ENCODE measurements at places on chromosomes 16 and 17. TPM values are rescaled to one million over a fixed set of nuclear protein-coding genes. Genes with fewer than 3 reads are reported as not detected.

The SPNS2 gene
- 0.38 TPM for total RNA-seq

The SNAI3 gene
- 2.7 TPM for total RNA-seq

GRCh38 chr16:4648917-4649316 is 24.3 kb downstream of the MGRN1 start:
- no peaks in the 10 kb centered on the region for H3K27me3 ChIP-seq
- DNase-seq, result no peak
- peaks cover 27% of the 10 kb centered on the region for H3K4me1 ChIP-seq
- H3K27ac ChIP-seq, result no peak overlapping the region

DNA sequence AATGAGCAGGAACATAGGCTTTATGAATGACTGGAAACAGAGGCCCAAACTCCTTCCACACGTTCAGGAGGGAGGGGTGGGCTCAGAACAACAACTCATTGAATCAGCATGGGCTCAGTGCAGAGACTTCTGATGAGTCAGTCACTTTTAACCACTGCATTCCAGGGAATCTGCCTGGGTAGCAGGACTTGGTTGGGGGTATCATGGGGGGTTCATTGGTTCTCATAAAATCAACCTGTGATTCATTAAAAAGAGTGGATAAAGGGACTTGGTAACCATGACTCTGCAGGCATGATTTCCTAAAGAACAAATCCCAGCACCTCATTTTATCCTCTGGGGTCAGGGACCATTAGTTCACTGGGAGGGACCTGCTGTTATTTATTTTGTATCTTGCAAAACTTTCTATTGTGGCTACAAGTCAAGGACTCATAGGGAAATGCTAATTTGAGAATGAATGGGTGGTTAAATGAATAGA is 13.8 kb downstream of the ITGB3 start:
- no peak overlapping the region for H3K4me3 ChIP-seq
- H3K27me3 ChIP-seq, result no peaks in the 10 kb centered on the region

GRCh38 chr17:65365169-65365568 is 196.3 kb downstream of the AXIN2 start:
- no peak for DNase-seq
- H3K4me3 ChIP-seq, result no peak overlapping the region
- no peaks in the 10 kb centered on the region for H3K4me1 ChIP-seq
- H3K36me3 ChIP-seq, result no peaks in the 10 kb centered on the region
- H3K27ac ChIP-seq, result no peak overlapping the region
- peaks cover 5% of the 10 kb centered on the region for H3K27me3 ChIP-seq

DNA sequence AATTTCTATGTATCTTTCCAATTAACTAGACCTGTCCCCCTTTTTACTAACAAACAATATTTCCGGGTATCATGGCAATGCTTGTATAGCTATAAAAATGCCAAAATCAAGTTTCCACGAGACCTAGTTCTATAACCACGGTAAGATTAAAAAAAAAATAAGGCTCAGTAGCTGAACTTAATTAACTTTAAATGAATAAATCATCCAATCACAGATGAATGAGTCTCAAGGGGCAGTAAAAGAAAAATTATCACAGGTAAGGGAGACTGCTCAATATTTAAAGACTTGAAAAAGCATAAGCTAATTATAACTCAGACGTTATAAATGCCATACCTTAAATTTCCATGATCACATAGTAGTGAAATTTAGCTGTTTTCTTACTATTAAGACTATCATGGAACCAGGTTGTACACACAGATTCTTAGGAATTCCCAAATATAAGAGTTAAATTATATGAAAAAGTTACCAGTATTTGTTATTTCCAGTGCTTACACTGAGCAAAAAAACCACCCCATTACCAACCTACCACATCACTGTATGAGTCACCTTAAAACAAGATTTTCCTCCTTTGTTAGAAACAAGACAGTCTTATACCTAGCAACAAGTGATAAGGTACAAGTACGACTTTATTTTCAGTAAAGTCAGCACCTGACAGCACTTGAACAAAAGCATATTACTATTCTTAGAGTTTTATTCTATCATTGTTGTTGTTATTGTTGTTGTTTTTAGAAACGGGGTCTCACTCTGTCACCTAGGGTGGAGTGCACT is 20.6 kb downstream of the SSH2 start:
- no peak overlapping the region for H3K27ac ChIP-seq
- no peaks in the 10 kb centered on the region for H3K27me3 ChIP-seq
- H3K4me1 ChIP-seq, result peaks cover 24% of the 10 kb centered on the region

DNA sequence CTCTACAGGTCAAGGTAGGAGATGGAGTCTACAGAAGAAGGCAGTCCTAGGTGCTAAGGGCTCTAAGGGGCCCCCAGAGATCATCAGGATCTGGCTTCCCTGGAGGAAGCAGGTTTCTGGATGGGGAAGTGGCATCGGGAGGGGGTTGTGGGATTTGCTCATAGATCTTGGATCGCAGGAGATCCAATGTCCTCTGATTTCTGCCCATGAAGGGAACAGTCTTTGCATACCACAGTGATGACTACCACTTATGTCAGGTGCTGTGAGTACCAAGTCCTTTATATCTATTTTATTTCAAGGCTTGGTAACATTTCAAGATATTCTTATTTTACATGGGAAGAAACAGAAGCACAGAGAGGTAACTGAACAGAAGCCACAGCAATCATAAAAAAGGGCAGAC is 164.0 kb downstream of the RGS9 start:
- peaks cover 14% of the 10 kb centered on the region for H3K27me3 ChIP-seq
- no peak overlapping the region for H3K4me3 ChIP-seq
- no peaks in the 10 kb centered on the region for H3K36me3 ChIP-seq
- DNase-seq, result no peak
- H3K4me1 ChIP-seq, result no peaks in the 10 kb centered on the region
- no peak overlapping the region for H3K27ac ChIP-seq

DNA sequence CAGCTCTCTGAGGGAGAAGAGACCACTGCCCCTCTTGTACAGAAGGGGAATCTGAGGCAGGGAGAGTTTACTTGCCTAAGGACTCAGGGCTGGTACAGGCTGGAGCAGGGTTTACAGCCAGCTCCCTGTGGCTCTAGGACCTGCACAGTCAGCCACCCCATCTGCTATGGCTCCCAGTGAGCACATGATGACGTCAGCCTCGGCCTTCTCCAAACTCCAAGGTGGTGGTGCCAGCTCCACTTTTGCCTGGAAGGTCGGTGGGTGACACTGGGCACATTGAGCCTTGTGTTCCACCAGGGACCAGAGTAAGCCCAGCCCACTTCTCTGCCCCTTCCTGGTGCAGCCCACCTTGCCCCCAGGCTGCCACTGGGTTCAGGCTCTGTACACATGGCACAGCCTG is 202.2 kb downstream of the ENGASE start:
- no peaks in the 10 kb centered on the region for H3K4me1 ChIP-seq
- peaks cover 14% of the 10 kb centered on the region for H3K27me3 ChIP-seq
- no peak for DNase-seq
- no peak overlapping the region for H3K4me3 ChIP-seq

GRCh38 chr17:74212913-74213791 is at the start of gene TTYH2:
TTYH2 (plus strand) TSS chr17:74213571; CDS start chr17:74213588, 17 bp downstream.
- H3K27me3 ChIP-seq, result no peaks in the 10 kb centered on the region
- H3K27ac ChIP-seq, result peak within 1 kb of the TSS; percentile 89
- H3K4me1 ChIP-seq, result peaks cover 48% of the 10 kb centered on the region
- peak; percentile 66 for DNase-seq
- H3K36me3 ChIP-seq, result peaks cover 29% of the 10 kb centered on the region

DNA sequence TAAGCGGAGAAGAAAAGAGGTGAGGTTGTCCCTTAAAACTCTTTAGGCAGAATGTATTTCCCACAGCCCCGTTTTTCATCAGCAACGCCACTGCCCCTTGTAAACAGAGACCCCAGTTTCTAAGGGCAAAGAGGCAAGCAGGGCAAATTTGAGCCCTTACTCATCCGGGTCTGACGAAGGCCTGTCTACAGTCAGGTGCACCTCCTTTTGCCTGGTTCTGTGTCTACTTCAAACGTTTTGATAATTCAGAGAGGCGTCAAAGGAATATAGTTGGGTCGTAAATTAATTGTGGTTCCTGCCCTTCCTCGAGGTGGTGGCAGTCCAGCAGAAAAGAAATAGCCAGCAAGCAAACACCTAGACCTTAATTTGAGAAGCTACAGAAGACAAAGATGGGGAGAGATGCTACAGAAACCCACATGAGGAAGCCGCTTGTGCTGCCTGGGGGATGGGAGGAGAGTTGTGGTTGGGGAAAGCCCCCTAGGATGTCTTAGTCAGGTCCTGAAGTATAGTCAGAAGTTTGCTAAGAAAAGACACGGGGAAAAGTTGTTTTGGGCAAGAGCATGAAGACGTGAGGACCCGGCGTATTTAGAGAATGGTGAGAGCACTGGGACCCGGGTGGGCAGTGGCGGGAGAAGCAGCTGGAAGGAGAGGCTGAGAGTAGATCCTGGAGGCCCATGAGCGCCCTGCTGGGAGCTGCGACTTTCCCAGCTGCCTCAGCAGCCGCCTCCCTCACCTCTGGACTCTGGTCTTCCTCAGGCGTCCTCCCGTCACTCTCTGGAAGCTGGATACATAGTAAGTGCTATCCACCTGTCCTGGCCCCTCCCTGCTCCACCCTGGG is 2.4 kb downstream of the FBRS start:
- peak; percentile 62 for DNase-seq
- peak overlapping the region; percentile 93 for H3K4me3 ChIP-seq

DNA sequence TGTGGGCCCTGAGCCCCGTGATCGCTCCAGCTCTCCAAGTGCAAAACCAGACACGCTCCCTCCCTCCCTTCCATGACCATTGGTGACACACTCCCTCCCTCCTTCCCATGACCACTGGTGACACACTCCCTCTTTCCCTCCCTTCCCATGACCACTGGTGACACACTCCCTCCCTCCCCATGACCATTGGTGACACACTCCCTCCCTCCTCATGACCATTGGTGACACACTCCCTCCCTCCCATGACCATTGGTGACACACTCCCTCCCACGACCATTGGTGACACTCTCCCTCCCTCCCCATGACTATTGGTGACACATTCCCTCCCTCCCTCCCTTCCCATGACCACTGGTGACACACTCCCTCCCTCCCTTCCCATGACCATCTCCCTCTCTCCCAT is 56.3 kb downstream of the LMF1 start:
- peaks cover 26% of the 10 kb centered on the region for H3K36me3 ChIP-seq
- no peaks in the 10 kb centered on the region for H3K4me1 ChIP-seq
- no peak overlapping the region for H3K27ac ChIP-seq
- no peak overlapping the region for H3K4me3 ChIP-seq
- no peak for DNase-seq
- no peaks in the 10 kb centered on the region for H3K27me3 ChIP-seq

DNA sequence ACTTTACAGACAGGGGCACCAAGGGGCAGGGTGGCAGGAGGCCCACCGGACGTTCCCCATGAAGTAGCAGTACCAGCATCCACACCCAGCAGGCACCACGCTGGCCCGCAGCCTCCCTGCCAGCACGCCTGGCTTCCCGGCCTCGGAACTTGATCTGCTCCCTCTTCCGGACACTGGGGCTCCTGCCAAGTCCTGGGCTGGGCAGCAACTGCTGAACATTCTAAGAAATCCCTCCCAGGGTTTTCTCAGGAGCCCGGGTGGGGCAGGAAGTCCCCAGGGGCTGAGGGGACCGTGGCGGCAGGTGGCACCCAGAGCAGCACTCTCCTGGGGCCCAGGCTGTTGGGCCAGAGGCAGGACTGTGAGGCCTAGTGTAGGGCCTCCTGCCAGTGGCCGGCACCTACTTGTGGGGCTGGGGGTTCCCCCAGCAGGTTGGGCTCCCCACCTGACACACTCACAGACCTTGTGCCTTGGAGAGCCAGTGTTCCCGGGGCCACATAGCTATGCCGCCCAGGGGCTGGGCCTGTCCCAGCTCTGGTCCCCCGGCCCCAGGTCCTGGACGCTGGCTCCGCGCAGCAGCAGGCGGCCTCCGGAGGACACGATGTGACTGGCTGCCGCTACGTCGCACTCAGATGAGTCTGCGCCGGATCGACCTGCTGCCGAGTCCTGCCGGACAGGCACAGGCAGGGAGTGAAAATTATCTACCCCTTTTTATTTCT is 86.2 kb upstream of the CBX4 start:
- peaks cover 41% of the 10 kb centered on the region for H3K4me1 ChIP-seq
- no peak for DNase-seq
- H3K27me3 ChIP-seq, result peaks cover 2% of the 10 kb centered on the region
- H3K27ac ChIP-seq, result no peak overlapping the region

- H3K27ac ChIP-seq, result peak overlapping the region; percentile 66
- peaks cover 70% of the 10 kb centered on the region for H3K4me1 ChIP-seq
- H3K27me3 ChIP-seq, result no peaks in the 10 kb centered on the region
- peaks cover 7% of the 10 kb centered on the region for H3K36me3 ChIP-seq
- DNase-seq, result peak; percentile 93
Observed at GRCh38 chr17:17836250-17836817, 452 bp downstream of the SREBF1 start.

GRCh38 chr17:76500747-76501017 is 541 bp downstream of the RHBDF2 start:
- H3K36me3 ChIP-seq, result peaks cover 37% of the 10 kb centered on the region
- peak overlapping the region; percentile 99 for H3K4me3 ChIP-seq
- peaks cover 65% of the 10 kb centered on the region for H3K4me1 ChIP-seq
- no peaks in the 10 kb centered on the region for H3K27me3 ChIP-seq
- H3K27ac ChIP-seq, result peak overlapping the region; percentile 95

- DNase-seq, result no peak
- H3K4me3 ChIP-seq, result no peak overlapping the region
- no peaks in the 10 kb centered on the region for H3K4me1 ChIP-seq
- H3K36me3 ChIP-seq, result no peaks in the 10 kb centered on the region
- H3K27ac ChIP-seq, result no peak overlapping the region
Observed at GRCh38 chr16:55543472-55543871, 23.0 kb upstream of the CAPNS2 start.

DNA sequence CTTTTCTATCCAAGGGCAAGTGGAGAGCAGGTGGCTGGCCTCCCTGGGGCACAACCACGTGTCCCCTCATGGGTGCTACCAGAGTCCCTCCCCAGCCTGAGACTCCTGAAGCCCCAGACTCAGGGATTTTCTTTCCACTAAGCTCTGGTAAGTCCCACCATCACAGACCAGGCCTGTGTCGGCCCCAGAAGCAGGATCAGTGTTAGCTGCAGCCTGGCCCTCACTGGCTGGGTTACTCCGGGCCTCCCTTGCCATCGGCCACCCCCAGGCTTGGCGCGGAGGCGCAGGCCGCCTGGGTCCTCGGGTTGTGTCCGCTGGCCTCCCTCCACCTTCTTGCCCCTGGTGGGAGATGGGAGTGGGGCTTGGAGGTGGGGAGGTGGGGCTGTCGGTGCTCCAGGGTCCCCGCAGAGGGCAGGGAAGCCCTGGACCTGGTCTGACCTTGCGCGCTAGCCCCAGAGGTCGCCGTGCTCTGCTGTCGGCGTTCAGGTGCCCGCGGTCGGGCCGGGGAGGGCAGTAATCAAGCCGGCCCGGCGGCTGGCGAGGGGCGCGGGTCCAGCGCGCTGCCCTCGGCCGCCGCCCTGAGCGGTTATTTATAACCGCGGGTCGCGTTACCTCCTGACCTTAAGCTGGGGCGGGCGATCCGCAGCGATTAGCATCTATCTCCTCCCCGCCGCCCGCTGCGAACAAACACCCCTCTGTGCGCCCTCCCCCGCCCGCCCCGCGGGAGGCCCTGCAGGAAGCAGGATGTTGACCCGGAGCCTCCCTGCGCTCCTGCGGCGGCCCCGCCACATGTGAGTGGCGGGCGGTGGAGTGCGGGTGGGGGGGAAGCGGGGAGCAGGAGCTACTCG is 78.1 kb upstream of the TOB1 start:
- no peak overlapping the region for H3K27ac ChIP-seq
- H3K36me3 ChIP-seq, result no peaks in the 10 kb centered on the region
- H3K27me3 ChIP-seq, result peaks cover 5% of the 10 kb centered on the region
- peak overlapping the region; percentile 53 for H3K4me3 ChIP-seq
- DNase-seq, result no peak

GRCh38 chr17:50060951-50061712 is 5.2 kb downstream of the ITGA3 start:
- peaks cover 3% of the 10 kb centered on the region for H3K36me3 ChIP-seq
- DNase-seq, result no peak
- H3K27ac ChIP-seq, result no peak overlapping the region
- H3K4me3 ChIP-seq, result no peak overlapping the region
- H3K27me3 ChIP-seq, result peaks cover 18% of the 10 kb centered on the region
- peaks cover 14% of the 10 kb centered on the region for H3K4me1 ChIP-seq
